ENCODE measurements at places on chromosomes 7 and 10.
A peak's percentile ranks its signal among the peaks of the same experiment; 100 is the strongest.

DNA sequence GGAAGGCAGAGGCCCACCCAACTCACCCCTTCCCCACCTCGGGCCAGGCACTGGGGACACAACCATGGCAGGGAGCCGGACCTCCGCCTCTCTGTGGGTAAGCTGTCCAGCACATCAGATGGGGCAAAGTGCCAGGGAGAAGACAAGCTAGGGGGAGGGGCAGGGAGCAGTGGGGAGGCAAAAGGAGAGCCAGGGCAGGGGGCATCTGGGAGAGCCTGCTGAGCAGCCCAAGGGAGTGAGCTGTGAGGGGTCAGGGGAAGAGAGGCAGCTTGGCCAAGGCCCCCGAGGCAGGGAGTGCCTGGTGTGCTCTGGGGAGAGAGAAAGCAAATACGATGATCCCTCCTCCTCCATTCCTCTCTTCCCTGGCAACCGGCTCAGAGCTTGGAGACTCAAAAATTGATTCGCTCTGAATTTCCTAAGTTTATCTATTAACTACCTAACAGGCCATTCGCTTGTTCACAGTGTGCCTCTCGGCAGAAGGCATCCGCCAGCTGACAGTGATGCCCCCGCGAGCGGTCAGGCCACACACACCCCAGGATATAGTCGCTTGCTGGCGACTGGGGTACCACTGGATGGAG, 4.5 kb downstream of the CAMK2B start:
- no peak for DNase-seq

- no peak for DNase-seq
These were observed 7.8 kb upstream of the DIP2C start for GRCh38 chr10:697097-697875.

DNA sequence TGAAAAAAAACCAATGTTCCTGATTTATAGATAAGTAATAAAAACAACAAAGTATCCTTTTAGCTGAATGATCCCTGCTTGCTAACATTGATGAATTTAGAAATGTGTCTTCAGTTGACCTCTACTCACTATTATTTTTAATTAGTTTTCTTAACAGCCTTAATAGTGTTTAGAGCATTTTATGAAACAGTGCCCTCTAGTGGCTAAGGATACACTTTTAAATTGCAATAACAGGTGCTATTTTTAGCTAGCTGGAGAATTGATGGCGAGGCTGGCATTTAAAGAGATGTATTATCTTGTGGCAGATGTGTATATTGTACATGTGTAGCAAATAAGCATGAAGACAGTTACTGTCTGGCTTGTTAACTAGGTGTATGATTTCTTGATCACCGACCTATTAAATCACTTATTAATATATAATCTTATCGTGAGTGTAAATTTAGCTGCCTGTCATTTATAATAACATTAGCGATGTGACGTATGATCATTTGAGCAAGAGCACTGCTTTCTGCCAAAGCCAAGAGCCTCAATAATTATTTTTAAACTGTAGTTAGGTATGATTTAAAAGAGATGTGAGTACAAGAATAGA, 451.9 kb downstream of the DPP6 start:
- DNase-seq = peak; percentile 9

DNA sequence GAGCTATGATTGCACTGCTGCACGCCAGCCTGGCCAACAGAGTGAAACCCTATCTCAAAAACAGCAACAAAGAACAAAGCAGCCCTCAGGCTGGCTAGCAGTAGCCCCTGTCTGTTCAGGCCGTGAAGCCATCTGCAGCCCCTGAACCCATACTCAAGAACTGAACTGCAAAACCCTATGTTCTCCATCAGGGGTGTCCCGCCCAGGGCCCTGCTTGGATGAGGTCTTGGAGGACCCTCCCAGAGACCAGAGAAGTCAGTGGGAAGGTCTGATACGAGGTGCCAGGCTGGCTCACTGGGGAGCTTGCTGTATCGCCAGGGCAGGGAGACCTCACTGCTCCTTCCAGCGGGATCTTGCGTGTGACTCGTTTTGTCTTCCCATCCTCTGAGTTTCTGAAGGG, 39.3 kb downstream of the RBM17 start:
- no peak for DNase-seq

DNA sequence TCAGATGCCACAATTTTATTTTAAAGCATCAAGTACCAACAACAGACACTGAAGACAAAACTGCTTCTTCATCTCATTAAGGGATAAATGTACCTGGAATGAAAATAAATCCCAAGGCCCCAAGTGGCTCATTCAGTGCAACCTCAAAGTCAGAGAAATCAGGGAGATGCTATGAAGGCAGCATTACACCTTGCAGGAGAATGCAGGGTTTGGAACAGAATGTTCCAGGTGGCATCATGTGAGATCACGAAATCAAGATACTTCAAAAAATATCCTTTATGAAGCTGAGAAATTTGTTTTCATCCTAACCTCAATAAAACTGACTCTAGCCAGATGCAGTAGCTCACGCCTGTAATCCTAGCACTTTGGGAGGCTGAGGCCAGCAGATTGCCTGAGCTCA, 477.1 kb downstream of the PLXNA4 start:
- no peak for DNase-seq

DNA sequence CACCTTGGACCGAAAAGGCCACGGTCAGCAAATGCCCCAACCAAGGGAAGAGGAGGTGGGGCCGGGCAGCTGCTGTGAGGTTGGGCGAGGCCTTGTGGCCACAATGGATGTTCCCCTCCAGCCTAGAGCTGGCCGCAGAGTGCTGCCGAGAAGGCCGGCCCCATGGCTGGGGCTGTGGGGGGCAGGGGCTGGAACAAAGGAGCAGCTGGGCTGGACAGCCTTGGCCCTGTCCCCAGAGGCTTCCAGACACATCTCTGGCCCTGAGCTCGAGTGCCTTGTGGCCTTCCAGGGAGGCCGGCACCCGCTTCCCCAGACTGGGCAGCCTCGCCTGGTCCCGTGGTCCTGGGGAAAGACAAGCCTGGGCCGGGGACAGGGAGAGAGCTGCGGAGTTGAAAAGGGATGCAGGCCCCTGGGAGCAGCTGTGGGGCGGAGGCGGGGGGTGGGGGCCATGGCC, 88.0 kb downstream of the PDGFA start:
- DNase-seq = no peak

DNA sequence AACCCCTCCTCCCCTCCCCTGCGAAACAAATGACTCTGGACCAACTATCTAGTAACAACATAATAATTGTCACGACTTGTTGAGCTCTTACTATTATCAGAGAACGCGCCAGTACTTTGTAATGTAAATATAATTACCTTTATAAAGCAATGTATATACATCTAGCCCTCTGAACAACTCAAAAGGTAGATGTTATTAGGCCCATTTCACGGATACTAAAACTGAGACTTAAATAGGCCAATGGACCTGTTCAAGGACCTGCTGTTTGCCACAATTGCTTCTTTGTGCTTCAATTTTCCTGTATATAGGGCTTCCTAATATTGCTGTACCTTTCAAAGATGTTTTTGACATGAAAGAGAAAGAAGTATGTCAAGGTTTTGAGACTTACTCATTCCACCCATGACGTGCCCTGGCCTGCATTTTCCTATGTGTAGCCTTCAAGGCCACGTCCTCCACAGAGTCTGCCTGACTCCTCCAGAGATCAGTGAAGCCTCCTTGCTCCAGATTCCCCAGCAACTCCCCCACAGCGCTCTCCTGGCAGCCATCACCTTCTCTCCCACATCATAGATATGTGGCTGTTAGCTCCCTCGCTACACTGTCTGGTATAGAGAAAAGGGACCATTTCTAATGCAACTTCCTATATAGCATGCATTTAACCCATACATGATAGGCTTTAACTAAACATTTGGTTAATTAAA, 156.6 kb downstream of the SKIDA1 start:
- DNase-seq = peak; percentile 17

- no peak for DNase-seq
These were observed 98.8 kb downstream of the CACNB2 start for GRCh38 chr10:18238870-18239485.

DNA sequence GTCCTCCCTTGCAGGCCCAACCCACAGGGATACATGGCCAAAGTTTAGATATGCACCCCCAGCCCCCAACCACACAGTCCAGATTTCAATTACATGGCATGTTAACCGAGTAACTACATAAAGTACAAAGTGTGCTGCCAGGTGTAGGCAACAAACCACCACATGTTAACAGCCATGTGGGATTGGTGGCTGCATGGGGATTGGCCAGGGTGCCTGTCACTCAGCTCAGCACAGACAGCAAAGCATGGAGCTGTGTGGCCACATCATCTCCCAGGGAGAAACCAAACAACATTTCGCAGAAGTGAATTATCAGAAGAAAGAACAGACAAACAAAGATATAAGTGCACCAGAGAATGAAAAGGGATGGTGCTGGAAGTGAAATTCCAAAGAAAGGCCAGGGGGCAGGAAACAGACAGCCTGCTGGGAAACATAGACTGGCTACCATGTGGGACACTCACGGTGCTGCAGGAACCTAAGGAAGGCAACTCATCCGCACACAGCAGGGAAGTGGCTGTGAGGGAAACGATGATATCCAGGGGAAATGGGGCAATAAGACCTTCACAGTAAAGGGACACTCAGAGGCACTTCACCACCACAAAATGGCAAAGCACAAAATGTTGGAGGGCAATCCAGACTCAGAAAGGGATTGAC, 171.2 kb downstream of the PTPRN2 start:
- no peak for DNase-seq

- no peak for DNase-seq
These were observed 16.3 kb downstream of the CYP3A4 start for GRCh38 chr7:99767662-99768061.

- no peak for DNase-seq
These were observed 765 bp downstream of the CCAR1 start for GRCh38 chr10:68721673-68722335.

DNA sequence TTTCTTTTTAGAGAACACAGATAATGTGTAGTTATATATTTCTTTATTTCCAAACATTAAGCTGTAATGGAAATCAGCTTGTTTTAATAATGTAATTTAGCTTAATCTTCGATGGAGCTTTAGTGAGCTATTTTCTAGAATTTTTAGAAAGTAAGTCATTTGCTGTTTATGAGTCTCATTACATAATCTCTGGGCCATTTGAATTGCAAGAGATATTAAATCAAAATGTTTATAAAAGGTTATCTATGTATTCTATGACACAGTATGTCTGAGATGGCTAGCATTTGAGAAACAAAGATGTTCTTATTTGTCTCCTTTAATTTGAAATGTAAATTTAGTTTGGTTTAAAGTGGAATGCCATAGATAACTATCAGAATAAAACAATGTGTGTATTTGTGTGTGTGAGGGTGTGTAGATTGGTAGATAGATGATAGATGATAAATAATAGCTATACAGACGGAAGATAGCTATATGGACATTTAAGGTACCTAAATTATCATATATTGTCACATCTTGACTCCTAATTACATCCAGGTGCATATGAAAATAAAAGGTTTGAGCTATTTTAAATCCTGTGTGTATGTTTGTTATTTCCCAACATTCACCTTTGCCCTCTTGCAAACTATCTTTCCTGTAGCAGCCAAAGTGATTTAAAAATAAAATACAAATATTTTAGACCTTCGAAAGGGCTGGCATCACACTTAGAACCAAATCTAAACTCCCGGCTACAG, 478.0 kb upstream of the KLF6 start:
- no peak for DNase-seq

DNA sequence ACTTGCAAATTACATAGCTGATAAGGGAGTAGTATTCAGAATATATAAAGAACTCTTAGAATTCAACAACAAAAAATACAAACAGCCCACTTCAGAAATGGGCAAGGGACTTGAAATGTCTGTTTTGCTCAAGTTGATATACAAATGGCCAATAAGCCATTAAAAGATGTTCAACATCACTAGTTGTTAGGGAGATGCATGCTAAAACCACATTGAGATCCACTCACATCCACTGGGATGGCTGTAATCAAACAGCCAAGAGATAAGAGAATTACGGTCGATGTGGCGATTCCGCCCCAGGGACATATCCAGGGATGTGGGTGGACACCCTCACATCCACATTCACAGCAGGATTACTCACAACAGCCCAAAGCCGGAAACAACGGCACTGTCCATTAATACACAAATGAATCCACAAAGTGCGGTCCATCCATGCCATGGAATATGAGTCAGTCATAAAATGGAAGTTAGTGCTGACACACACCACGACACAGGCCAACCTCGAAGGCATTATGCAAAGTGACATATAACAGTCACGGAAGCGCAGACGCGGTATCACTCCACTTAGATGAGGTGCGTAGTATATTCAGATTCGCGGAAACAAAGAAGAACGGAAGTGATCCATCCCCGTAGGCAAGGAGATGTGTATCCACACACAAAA, 227.8 kb downstream of the DNAJB6 start:
- DNase-seq = no peak

GRCh38 chr10:60114765-60115586, 208.6 kb upstream of the CCDC6 start:
- DNase-seq = peak; percentile 21

DNA sequence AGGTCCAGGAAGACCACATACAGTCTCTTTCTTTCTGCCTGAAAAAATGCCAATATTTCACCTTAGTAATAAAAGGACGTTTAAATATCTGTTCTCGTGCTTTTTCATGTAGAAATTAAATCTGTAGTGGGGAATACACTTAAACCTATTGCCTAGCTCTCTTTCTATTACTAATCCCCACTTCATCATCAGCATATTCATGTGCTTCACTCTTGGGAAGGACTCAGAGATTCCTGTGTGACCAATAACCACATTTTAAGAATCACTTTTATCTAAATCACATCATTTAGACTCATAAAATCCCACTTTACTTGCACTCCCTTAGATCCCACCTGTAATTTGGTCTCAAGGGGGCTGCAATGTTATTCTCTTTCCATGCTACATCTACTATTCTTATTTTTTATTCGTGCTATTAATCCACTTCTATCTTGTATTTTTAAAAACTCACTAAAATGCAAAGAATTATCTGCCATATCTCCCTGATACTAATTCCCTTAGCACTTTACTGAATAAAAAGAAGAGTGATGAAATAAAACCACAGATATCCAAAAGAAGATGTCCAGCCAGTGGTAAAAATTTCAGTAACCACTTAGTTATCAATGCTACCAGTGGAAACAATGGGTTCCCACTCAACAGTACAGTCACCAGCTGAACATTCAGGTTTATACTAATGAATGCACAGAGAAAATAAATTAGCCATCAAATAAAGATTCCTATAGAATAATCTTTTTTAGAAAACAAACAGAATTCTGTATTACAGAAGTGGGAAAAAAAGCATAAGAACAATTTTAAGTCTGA, 102.1 kb downstream of the PPP1R17 start:
- DNase-seq = no peak

- DNase-seq = no peak
These were observed 321.4 kb upstream of the HGF start for GRCh38 chr7:82091126-82091684.

All from nephron progenitor cell (in vitro differentiated cells).